ENCODE measurements at places on chromosomes 7 and 10.
A peak's percentile ranks its signal among the peaks of the same experiment; 100 is the strongest.

- no peak for DNase-seq
Observed at GRCh38 chr7:104967595-104967994, 46.4 kb upstream of the KMT2E start.

DNA sequence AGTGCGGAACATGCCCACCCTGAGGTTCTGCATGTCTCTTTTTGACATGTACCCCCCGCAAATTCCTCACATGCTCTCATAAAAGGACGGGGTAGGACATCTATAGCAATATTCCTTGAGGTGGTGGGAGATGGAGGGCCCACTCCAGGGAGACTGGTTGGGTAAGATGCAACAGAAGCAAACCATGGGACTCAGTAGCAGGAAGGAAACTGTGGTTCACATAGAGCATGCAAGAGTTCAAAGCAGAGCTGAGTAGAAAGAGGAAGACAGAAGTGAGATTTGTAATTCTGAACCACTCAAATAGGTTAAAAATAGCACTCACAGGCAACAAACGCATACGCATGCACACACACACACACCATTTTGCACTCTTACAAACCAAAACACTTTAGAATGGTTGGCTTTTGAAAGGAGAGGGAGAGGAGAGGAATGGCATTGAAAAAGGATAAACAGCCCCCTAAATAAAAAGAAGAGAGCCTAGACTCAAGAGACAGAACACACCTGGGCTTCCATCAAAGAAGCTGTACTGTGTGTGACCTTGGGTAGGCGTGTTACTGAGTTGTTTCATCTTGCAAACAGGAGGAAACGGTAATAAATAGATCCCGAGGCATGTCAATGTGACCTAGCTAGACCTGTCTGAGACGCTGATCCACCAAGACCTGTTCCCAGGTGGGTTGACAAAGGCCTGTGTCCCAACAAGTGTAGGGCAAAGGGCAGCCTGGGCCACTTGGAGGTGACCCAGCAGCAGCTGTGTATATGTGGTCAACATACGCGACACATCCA, 77.6 kb upstream of the LRRC4 start:
- peak; percentile 97 for DNase-seq

- no peak for DNase-seq
Observed at GRCh38 chr10:36383349-36383748, 741.3 kb upstream of the FZD8 start.

DNA sequence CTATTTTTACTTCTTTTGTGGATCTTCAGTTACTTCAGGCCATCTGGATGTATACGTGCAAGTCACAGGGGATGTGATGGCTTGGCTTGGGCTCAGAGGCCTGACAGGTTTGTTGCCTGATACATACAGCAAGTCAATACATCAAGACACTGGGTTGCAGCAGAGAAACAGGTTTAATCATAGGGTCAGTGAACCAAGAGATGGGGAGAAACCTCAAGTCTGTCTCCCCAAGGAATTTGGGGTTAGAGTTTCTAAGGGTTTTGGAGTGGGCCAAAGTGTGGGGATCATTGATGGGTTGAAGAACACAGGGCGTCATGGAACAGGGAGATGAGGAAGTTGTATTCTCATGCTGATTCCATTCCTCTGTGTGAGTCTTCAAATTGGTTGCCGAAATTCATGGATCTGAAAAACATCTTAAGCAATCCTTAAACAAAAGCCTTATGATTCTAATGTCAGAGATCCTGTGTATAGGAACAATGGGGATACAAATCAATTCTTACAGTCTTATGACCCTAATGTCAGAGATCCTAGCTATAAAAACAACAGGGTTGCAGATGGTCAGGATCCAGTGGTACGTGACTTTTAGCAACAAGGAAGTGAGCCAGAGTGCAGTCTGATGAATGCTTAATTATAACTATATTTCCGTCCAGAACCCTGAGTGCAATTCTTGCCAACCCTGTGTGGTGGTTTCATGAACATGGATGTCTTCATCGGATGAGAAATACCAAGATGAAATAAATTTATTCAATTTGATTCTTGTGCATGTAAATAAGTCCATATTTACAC, 18.9 kb downstream of the OTUD1 start:
- DNase-seq = no peak

GRCh38 chr10:117804470-117805011, 242.2 kb downstream of the RAB11FIP2 start:
- DNase-seq = no peak

- DNase-seq = peak; percentile 95
Observed at GRCh38 chr10:22489467-22489866, 144.2 kb downstream of the SPAG6 start.

- DNase-seq = peak; percentile 35
Observed at GRCh38 chr10:90945491-90946070, 24.7 kb upstream of the ANKRD1 start.
